GM23338 (cell line): ENCODE measurements at places on chromosomes 7 and 10. TPM values are rescaled to one million over a fixed set of nuclear protein-coding genes. Genes with fewer than 3 reads are reported as not detected.

SLC26A5 gene
- 1.0 and 1.1 TPM in 2 replicates for polyA plus RNA-seq

GBX1 gene
- polyA plus RNA-seq = not detected in 2 replicates

DNA sequence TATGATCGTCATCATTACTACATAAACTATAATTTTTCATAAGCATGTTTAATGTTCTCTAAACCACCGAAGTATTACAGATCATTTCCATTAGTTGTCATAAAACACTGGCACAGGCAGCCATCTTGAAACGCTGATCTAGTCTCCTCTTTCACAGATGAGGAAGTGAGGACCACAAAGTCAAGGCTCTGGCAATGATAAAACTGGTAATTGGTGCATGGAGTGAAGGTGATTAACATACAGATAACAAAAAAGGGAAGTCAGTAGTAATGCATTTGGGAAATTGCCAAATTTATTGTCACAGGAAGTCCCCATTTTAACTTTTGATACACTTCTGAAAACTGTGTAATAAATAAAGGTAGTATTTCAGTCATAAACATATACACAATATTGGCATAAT lies 49.3 kb downstream of the FBXL13 start:
- no peaks in the 10 kb centered on the region for H3K4me1 ChIP-seq
- no peak overlapping the region for H3K27ac ChIP-seq
- H3K4me3 ChIP-seq = no peak overlapping the region
- no peak for DNase-seq
- H3K36me3 ChIP-seq = no peaks in the 10 kb centered on the region

DNA sequence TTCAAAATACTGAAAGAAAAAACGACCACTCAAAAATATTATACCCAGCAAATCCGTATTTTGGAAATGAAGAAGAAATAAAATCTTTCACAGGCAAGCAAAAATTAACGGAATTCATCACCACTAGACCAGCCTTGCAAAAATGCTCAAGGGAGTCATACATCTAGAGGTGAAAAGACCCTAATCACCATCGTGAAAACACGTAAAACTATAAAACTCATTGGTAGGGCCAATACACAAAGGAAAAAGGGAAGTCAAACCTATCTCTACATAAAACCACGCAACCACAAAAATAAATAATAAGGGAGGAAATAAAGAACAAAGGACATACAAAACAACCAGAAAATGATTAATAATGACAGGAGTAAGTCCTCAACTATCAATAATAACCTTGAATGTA lies 6.6 kb upstream of the AKR1B1 start:
- no peak for DNase-seq
- no peak overlapping the region for H3K27ac ChIP-seq
- H3K27me3 ChIP-seq = no peaks in the 10 kb centered on the region
- no peaks in the 10 kb centered on the region for H3K4me1 ChIP-seq
- H3K36me3 ChIP-seq = no peaks in the 10 kb centered on the region
- H3K4me3 ChIP-seq = no peak overlapping the region

GRCh38 chr7:35487402-35487801 lies 207.5 kb downstream of the HERPUD2 start:
- no peaks in the 10 kb centered on the region for H3K27me3 ChIP-seq
- H3K4me3 ChIP-seq = no peak overlapping the region
- no peaks in the 10 kb centered on the region for H3K4me1 ChIP-seq
- no peak overlapping the region for H3K27ac ChIP-seq
- H3K36me3 ChIP-seq = no peaks in the 10 kb centered on the region

C7orf57 gene
- polyA plus RNA-seq = 1.7 and 2.1 TPM in 2 replicates

DNA sequence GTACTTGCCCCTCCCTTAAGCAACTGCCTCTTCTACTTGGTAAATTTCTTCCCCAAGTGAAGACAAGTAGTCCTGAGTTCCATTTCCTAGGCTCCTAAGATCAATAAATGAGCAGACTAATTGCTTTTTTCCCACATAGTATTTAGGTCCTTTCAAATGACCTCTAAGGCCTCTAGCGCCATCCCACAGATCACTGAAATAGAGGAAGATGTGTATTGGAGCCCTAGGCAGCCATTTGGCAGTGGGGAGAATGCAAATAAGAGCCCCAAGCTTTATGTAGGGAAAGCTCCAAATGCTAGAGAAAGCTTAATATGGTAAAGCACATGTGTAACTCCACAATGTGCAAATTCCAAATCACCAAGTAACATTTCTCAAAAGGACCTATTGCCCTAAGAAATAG lies 316.5 kb upstream of the PHF14 start:
- no peak overlapping the region for H3K4me3 ChIP-seq
- no peaks in the 10 kb centered on the region for H3K27me3 ChIP-seq
- H3K4me1 ChIP-seq = peaks cover 8% of the 10 kb centered on the region; the same call in 1 of the 2 replicates
- no peak overlapping the region for H3K27ac ChIP-seq
